Caudate nucleus (tissue), 63 donors: ENCODE measurements at places on chromosomes 11 and 22.
A peak's percentile ranks its signal among the peaks of the same experiment; 100 is the strongest.

DNA sequence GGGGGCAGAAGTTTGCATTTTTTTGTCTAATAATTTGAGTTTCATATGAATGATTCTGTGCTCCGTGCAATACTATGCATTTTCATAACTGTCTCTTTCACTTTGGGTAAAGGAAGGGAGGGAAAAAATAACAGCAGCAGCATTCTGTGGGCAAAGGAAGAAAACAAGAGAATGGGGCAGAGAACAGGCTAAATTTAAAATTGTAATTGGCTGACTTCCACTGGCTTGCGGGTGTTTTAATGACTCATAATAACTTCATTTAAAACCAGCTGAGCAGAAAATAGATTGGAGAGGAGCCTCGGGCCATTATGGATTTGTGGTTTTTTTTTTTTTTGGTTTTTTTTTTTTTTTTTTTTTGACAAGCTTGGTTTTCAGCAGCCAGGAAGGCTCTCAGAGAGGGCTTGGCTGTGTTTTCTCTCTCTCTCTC lies 107.4 kb downstream of the ZBTB16 start:
- no peak for DNase-seq

GRCh38 chr11:94895971-94896370 lies 77.4 kb downstream of the CWC15 start:
- no peak for DNase-seq

DNA sequence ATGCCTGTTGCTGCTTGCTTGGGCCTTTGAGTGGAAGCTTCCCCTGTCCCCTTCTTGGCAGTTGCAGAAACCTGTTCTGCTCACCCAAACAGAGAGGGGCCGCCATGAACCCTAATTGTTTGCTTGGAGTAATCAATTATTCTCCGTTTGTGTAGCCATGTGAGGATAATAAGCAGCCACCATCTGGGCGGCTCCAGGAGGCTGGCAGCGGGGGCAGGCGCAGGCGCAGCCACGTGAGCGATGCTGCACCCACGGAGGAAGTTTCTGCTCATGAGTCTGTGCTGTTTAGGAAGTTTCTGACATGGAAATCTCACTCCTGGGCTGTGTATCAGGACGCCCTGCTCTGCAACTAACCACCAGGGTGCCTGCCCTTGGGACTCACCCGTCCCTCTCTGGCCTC lies 90.1 kb downstream of the MPPED1 start:
- DNase-seq = no peak

GRCh38 chr11:109857637-109858036 lies 235.6 kb upstream of the ZC3H12C start:
- DNase-seq = no peak

GRCh38 chr11:64652586-64653387 lies 61.8 kb downstream of the SLC22A12 start:
- DNase-seq = peak; percentile 66

DNA sequence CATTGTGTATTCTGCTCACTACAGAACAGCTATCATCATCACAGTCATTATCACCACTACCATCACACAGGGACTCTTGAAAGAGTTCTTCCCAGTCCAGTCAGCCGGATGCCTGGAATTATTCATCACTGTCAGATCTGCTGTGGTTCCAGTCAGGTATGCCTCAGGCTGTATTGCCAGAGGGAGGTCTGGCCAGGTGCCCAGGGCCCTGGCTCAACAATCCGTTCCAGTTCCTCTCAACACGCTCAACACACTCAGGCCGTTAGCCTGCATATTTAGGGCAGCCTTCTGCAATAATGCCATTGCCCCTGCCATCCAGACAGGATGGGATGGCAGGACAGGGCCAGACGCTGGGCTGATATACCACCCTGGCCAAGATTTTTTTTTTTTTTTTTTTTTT lies 28.6 kb upstream of the RASL10A start:
- peak; percentile 25 for DNase-seq

GRCh38 chr11:16843294-16843693 lies 104.8 kb downstream of the C11orf58 start:
- no peak for DNase-seq

GRCh38 chr11:77403211-77403610 lies 70.7 kb downstream of the PAK1 start:
- no peak for DNase-seq

- DNase-seq = no peak
These were observed 3.6 kb upstream of the VWCE start for GRCh38 chr11:61298663-61299244.

GRCh38 chr11:64453466-64453865 lies 94.5 kb downstream of the RPS6KA4 start:
- no peak for DNase-seq

DNA sequence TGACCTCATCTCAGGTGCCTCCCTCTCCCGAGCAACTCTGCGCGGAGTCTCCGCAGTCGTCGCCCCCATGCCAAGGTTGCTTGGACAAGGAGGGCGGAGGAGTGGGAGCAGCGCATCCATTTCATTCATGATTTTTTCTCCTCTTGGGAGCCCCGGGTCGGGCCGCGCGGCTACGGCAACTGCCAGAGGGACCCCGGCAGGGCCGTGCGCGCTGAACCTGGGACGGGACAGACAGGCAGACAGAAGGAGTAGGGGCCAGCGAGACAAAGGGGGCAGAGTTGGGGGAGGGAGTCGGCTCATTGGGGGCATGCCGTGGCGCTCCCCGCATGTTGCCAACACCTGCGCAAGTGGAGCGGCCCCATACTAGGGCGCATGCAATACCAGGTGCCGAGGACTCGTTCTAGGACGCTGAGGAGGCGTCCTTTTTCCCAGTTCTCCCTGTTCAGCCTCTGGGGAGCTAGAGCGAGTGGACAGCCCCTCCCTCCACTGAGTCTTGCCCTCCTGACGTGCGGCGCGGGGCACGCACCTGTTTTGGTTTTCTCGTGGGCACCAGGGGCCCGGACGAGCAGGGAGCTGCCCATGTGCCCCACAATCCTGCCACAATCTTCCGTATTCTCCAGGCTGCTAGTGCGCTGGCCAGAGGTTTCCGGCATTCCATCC lies 501 bp upstream of the PTPN5 start:
- no peak for DNase-seq

DNA sequence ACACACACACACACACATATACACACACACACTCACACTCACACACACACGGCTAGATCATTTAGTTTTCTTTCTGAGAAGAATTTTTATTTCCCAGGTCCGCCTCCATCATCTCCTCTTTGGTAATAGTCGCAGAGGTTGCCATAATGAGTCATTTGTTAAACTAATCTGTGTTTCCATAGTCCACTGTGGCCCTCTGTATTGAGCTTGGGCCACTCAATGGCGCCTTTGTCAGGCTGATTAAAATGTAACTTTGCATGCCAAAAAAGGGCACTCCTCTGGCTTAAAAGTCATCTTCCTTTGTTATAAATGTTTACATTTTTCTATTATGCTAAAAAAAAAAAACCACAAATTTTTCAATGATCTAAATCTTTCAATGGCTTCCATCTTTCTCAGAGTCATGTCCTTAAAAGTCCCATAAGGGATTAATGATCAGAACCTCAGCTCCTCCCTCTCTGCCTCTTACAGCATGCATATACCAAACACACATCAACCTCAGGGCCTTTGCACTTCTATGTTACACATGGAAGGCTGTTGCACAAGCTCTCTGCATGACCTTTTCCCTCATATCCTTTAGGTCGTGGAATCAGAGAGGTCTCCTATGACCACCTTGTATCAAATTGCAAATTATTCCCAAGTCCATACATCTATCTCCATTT lies 35.3 kb downstream of the EHF start:
- peak; percentile 30 for DNase-seq

DNA sequence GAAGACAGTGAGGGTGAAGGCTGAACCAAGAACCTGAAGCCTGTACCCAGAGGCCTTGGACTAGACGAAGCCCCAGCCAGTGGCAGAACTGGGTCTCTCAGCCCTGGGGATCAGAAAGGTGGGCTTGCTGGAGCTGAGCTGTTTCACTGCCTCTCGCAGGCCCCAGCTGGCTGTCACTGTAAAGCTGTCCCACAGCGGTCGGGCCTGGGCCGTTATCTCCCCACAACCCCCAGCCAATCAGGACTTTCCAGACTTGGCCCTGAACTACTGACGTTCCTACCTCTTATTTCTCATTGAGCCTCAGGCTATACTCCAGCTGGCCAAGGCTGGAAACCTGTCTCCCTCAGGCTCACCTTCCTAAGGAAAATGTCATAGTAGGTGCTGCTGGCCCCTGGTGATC lies 4.1 kb downstream of the PPP1CA start:
- no peak for DNase-seq

GRCh38 chr11:65778901-65779668 lies 1.7 kb downstream of the AP5B1 start:
- DNase-seq = no peak

DNA sequence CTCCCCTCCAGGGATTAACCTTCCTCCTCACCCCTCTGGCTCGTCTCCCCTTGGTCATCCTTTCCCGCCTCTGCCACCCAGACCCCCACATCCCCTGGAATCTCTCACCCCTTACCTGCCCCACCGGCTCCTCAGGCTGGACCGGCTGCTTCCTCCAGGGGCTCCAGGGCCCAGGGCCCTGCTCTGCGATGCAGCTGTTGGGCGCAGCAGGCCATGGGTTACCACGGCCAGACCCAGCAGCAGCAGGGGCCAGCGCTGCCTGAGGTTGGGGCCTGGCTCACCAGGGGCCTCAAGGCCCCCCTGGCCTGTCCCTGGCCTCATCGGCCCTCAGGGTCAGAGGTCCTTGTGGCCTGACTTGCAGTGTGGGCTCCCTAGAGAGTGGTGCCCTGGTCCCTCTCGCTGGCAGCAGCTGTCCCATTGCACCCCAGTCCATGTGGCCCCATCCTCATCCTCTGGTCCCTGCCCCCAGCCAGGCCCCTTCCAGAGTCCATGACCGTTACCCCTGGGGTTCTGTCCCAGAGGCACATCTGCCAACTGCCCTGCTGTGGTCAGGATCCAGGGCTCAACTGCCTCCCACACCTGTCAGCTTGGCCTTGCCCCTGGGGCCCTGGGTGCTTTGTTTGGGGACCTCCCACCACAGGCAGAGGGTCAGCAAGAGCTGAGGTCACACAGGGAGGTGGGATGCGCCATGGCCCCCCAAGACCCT lies at the start of gene IGLL1:
TSS of gene IGLL1 (minus strand) at position 421 of the 706 bp plus-strand sequence. CDS start at position 321, 100 bp downstream.
- DNase-seq = no peak

DNA sequence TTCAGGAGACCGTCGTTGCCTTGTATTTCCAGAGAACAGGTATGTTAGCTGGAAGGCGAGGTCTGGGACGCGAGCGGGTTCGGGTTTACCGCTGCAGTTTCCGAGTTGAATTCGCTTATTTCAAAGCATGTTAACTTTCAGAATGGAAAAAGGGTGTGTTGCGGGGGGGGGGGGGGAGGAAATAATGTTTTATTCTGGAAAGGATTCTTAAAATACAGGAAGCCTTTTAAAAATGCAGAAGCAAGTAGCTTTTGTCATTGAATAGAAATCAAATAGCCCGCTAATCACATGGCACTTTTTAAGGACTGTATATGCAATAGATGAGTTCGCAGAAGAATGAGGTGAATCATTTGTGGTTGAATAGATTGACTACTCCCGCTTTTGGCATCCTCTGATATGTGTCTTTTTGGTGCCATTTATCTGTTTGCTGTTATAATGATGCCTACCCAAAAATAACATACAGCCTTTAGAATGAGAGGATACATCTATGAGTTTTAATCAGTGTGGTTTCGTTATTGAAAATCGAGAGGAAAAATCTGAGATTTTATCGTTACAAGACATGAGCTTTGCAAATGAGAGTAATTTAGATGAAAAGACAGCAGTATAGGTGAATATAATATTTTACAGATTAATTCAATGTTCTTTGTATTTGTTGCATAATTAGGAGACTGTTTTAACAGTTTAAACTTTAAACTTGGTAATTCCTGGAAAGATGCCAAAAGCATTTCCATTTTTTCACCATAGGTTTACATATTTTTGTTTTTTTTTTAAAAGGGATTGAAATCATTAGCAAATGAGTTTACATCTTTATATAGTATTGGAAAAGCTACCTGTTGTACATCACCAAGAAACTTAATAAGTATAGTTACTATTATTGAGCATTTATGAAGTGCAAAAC lies 1.7 kb downstream of the PDE3B start:
- DNase-seq = no peak

DNA sequence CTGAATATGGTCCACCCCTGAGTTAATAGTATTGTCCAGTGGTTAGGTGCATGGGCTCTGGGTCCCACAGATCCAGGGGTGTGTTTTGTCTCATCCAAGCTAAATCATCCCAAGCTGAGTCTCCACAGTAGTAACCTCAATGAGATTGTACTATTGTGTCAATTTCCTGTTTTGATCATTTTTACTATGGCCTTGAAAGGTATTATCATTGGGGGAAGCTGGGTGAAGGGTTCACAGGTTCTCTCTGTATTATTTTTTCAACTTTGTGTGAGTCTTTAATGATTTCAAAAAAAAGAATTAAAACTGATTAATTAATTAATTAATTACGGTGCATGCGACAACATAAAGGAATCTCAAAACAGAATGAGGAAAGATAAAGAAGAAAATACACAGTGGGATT lies 266.1 kb downstream of the MN1 start:
- no peak for DNase-seq

GRCh38 chr11:45805305-45806071 lies 539 bp downstream of the SLC35C1 start:
- DNase-seq = no peak

DNA sequence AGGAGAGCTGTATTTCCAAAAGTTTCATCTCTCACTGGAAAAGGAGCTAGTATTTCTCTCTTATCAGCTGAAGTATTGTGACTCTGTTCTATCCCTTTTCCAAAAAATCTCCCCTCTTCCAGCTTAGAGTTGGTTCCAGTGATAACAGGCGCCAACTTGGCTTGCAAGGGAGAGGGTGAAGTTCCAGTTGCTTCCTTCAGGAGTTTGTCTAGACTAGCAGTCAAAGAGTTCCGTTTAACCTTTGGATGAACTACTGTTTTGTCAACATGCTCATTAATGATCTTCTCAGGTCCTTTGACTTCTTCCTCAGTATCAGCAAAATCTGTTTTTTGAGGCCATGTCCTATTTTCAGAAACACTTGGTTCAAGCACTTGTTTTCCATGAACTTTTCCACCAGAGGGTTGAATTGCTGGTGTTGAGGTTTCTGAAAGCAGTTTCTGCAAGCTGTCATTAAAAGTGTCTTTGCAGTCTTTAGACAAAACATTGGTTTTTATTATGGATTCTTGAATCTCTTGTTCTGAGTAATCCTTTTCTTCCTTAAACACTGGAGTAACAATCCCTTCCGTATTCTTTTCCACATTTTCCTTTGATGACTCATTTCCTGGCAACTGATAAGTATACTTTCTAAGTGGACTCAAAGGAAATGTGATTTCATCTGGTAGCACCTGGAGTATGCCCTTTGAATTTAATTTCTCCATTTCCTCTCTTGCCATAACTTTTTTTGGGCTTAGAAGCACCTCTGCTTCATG lies 39.7 kb upstream of the CCDC89 start:
- no peak for DNase-seq

- DNase-seq = no peak
These were observed 9.5 kb upstream of the OOSP4A start for GRCh38 chr11:59954219-59954847.

DNA sequence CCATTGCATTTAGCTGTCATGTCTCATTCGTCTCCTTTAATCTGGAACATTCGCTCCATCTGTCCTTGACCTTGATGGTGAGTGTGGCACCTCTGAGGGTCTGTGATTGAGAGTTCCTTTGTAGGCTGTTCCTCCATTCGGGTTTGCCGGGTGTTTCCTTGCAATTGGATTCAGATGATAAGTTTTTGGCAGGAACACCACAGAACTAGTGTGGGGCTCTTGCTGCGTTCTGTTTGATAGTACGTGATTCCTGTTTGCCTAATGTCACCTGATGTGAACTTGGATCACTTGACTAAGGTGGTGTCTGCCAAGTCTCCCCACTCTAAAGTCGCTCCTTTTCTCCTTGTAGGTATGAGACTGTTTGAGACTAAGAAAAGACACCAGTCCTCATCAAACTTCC lies 109.7 kb upstream of the TMEM45B start:
- no peak for DNase-seq

- no peak for DNase-seq
These were observed 50.1 kb downstream of the MUC6 start for GRCh38 chr11:986270-986951.

- DNase-seq = no peak
These were observed 16.1 kb downstream of the TMPRSS5 start for GRCh38 chr11:113689768-113690618.
